CD4-positive, alpha-beta T cell treated with Interleukin-17A for 1 hour (primary cell): ENCODE measurements at places on chromosomes 4 and X.
A peak's percentile ranks its signal among the peaks of the same experiment; 100 is the strongest.

GRCh38 chr4:59525885-59526284 is 1674.2 kb upstream of the ADGRL3 start:
- no peak for DNase-seq

DNA sequence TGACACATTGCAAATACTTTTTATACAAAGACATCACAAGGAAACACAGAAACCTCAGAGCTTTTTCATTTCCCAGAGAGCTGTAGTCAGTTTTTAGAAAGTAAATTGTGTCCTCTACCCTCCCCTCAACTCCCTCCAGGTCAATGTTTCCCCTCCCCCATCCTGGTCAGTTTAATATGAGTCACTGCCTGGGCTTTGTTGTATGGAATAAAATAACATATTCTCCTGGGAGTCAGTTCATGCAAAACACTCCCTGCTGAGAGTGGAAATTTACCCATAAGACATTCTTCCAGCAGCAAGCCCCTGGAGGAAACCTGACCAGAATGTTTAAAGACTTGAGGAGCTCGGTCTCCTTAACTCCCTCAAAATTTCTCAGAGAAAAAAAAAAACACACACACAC is 270.1 kb upstream of the LDB2 start:
- DNase-seq: no peak

- DNase-seq: no peak
Measured at GRCh38 chr4:85086721-85087120, 120.2 kb upstream of the WDFY3 start.

GRCh38 chrX:53930515-53931380 is 113.5 kb downstream of the PHF8 start:
- no peak for DNase-seq

DNA sequence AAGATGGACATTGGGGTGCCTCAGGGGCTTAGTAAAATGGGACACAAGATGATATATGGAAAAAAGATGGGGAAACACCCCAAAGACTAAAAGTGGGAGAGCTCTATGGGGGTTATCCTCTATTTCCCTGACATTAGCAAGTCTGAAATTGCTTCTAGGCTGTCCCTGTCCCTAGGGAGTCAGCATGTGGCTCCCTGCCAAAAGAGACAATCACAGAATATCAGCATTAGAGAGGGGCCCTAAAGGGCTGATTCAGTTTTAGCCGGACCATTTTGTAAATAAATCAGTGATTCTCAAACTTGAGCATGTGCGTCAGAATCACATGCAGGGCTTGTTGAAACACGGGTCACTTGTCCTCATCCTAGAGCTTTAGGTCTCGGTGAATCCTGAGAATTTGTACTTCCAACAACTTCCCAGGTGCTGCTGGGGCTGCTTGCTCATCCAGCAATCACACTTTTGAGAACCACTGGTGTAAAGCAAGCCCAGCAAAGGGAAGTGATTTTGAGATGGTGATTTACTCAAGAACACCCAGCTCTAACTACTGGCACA is 165.3 kb upstream of the DGKK start:
- DNase-seq: no peak

DNA sequence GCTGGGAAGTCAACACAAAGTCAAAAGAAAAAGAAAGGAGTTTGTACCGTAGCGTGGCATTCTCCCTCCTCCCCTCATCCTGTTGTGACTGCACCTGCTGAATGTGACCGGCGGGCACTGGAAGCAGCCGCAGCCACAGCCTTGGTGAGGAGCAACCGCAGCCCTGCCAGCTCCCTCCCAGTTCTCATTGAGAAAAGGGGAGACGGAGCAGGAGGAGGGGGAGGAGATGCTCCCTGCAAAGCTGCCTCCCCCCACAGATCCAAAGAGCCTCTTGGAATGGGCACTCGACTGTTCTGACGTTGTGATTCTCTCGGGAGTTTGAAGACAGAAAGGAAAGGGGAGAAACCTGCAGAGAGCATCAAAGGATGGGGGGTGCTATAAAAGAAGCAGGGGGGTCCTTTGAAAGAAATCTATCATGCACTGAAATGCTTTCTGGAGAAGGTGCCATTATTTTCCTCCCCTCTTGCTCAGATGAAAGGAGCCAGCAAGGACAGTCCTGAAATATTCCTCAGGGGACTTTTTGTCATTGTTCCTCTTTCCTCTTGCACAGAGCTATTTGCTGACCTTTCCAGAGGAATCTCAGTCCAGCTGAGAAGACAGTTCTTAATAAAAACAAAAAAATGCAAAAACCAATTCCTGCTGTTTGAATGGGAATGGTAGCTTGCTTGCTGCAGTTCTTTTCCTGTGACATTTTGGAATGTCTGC is 429.7 kb downstream of the MAPK10 start:
- no peak for DNase-seq

- no peak for DNase-seq
Measured at GRCh38 chr4:1490654-1491327, 84.5 kb upstream of the NKX1-1 start.

GRCh38 chr4:184896868-184897715 is 71.3 kb upstream of the ACSL1 start:
- DNase-seq: peak; percentile 6

- no peak for DNase-seq
Measured at GRCh38 chr4:17197070-17197469, 298.6 kb upstream of the LDB2 start.

- no peak for DNase-seq
Measured at GRCh38 chr4:161247831-161248230, 916.0 kb downstream of the FSTL5 start.

GRCh38 chr4:71533121-71533520 is 194.3 kb downstream of the SLC4A4 start:
- DNase-seq: no peak

DNA sequence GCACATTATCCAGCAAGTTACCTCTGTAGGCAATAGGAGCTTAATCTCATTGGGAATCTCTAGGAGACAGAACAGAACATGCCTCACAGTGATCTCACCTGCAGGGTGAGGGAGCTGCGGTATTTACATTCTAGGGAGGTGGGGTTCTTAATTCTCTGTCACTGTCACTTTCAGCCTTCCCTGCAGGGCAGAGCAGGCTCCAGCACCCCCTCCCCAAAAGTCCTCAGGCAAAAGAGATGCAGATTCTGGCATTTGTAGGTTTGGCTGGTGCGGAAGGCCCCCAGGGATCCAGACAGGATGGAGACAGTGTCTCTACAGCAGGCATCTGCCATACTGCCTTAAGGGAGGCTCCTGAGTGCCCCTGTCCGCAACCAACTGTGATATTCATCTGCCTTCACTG is 166.4 kb upstream of the ATP6AP2 start:
- no peak for DNase-seq

GRCh38 chrX:53055244-53055849 is 6.8 kb downstream of the GPR173 start:
- DNase-seq: no peak

DNA sequence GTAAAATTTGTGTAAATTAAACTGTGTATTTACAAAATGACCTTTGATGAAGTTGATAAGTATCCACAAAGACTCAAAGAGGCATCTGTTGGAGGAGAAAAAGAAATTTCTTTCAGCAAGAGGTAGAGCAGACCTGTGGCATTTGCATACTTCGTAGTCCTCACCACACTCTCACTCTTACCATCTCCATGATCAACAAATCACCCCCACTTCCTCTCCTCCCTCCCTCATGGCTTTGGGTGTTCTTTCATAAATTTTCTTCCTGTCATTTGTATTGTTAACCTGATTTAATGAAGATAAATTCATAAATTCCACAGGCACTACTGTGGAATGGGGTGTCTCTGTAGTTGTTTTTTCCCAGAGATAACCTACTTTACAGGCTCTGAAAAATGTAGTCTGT is 366.5 kb downstream of the ZNF674 start:
- DNase-seq: no peak

GRCh38 chr4:86174506-86174905 is 185.3 kb downstream of the MAPK10 start:
- no peak for DNase-seq

GRCh38 chrX:45760187-45760742 is 559.6 kb upstream of the DIPK2B start:
- DNase-seq: no peak

DNA sequence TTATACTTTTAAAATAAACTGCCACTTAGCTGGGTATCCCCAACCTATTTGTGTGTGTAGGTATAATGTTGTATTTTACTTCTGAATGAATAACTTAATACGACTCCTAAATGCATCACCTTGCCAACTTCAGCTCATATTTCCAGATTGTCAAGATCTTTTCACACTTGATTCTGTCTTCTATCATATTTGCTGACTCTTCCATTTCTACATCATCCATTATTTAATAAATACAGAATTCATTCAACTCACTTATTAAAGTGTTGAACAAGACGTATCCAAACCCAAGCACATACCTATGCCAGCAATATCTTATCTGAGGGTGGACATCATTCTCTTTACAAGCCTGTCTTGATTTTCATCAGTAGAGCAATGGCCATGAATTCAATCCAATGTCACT is 91.2 kb upstream of the FAM47C start:
- DNase-seq: no peak

DNA sequence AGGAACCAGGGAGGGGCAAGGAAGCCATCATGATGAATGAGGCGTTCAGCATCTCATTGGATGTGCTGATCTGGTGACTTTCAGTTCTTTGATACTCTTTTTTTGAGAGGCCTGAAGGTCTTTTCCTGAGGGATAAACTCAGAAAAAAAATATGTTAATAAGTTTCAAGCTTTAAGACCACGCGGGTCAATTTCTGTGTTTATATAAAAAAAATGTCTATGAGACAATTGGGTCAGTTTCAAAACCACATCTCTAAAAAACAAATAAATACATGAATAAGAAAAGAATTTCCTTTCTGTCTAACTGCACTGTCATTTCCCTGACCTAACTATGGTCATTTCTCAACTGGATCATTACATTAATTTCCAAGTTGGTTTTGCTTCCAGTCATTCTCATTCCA is 62.6 kb downstream of the TRIML1 start:
- no peak for DNase-seq

DNA sequence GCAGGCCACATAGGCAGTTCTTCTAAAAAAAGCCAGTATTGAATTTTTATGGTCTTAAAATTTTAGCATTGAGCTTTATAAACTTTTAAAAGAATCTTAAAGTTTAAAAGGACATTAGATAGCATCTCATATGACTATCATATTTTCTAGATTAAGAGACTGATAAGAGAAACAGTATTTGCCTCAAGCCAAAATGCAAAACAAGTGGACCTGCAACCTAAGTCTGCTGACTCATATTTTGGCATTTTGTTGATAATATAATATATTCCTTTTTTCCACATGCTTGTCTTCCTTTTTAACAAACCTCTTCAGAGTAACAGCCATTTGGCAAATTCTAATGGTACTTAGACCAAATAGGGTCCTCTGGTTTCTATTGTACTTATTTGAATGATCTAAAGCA is 328.5 kb upstream of the GALNTL6 start:
- DNase-seq: no peak

DNA sequence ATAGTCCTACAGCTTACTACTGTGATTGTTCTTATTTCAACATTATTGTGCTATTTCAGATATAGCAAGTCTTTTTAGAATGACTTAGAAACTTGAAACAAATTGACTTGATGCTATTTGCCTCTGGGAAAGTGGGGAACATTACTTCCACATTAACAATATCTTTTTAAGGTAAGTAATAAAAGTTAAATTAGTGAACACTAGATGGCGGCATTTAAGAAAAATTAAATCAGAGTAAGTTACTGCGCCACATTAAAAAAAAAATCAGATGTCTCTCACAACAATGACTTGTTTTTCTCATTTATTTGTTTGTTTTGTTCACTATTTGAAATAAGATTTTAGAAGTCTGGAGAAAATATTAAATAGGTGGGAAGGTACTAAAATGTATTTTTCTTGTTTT is 1026.9 kb upstream of the SLIT2 start:
- no peak for DNase-seq

DNA sequence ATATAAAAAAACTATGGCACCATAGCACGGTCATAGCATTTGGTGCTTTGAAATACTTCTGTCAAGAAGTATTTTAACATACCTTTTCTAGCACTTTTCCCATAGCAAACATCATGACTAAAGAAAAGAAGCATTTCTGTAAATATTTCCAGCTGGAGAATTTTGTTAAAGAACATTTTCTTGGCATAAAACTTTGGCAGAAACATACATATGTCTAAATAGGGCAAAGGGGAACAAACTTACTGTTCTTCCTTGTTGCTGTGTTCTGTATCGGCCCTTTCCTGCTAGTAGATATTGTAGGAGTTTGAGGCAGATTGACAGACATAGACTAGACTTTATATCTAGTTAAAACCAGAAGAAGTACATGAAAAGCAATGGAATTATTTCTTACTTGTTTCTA is 2368.5 kb downstream of the PCDH7 start:
- no peak for DNase-seq
